Hematopoietic multipotent progenitor cell treated with erythropoietin and hydrocortisone succinate and interleukin-3 and kit ligand, for 4 days (in vitro differentiated cells): ENCODE measurements at places on chromosomes 13 and 19.
A peak's percentile ranks its signal among the peaks of the same experiment; 100 is the strongest.

DNA sequence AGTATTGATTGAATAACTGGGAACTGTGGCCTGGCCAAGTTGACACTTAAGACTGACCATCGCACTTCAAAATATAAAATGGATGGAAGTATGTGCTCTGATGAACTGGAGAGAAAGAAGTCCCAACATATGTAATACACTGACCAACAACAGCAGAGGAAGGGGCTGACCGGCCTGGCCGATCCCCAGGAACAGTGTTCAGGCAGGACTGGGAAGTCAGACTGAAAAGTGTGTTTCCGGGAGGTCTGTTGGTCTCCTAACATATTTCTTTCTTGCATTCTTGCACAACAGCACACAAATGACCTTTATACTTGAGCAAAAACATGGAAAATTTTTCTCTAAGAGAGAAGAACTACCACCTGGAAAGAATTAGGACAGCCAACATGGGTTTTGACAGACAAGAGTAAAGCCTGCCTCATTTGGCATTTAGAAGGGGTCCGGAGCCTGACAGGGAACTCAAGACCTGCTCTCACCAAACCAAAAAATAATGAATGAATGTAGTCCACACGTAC is 297.8 kb downstream of the OXGR1 start:
- DNase-seq, result no peak

DNA sequence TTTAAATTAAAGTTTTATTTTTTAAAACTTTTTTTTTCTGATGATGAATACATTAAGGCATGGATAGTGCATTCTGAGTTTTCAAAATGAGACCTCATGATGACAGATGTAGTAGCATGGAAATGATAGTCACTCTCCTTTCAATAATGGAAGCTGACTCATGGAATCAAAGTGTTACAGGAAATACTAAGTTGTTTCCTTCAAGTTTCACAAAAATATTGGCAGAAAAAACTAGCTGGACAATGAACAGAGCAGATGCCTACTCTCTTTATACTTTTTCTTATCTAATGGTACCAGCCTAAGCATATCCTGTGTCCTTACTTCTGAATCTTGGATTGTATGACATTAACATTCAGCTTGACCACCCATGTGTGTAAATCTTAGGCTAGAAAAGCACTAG is 1337.3 kb downstream of the PCDH9 start:
- DNase-seq, result no peak

DNA sequence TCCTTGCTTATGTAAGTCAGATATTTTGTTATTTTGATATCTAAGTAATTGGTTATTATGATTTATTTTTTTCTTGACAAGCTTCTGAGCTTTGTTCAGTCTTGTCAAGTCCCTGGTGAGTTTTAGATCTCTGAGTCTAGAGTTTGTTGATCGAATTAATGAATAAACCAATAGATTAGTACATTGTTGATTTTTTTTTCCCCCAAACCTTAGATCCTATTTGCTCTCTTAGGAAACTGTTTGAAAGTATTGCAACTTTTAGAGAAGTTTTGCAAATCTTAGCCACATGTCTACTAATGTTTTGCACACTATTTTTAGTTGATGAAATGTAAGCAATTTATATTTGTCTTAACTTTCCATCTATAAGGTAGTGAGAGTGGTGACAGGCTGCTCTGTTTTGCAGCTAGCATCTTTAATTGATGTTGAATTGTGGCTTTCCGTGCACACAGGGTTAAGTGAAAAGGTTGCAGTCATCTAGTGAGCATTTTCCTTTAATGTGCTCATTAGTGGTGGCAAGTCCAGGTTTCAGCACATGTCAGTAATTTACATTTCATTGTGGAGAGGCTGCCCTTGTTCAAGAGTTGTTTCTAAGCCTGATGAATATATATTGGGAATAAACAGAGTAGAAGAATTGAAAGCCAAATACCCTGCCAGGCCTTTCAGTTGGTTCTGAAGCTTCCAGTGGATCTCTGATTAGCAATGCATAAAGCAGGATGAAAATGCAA is 86.3 kb downstream of the PCCA start:
- no peak for DNase-seq

DNA sequence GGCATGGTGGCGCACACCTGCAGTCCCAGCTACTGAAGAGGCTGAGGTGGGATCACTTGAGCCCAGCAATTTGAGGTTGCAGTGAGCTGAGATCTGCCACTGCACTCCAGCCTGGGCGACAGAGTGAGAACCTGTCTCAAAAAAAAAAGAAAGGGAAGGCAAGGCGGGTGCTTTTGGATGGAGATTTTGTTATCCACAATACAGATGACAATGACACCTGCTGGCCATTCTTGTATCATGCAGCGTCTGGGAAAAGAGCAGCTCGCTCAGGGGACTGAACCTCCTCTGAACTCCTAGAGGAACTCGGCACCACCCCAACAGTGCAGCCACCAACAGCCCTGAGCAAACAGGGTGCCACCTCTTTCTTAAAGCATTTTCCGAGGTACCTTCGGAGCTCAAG is 22.8 kb downstream of the HAUS8 start:
- peak; percentile 66 for DNase-seq

DNA sequence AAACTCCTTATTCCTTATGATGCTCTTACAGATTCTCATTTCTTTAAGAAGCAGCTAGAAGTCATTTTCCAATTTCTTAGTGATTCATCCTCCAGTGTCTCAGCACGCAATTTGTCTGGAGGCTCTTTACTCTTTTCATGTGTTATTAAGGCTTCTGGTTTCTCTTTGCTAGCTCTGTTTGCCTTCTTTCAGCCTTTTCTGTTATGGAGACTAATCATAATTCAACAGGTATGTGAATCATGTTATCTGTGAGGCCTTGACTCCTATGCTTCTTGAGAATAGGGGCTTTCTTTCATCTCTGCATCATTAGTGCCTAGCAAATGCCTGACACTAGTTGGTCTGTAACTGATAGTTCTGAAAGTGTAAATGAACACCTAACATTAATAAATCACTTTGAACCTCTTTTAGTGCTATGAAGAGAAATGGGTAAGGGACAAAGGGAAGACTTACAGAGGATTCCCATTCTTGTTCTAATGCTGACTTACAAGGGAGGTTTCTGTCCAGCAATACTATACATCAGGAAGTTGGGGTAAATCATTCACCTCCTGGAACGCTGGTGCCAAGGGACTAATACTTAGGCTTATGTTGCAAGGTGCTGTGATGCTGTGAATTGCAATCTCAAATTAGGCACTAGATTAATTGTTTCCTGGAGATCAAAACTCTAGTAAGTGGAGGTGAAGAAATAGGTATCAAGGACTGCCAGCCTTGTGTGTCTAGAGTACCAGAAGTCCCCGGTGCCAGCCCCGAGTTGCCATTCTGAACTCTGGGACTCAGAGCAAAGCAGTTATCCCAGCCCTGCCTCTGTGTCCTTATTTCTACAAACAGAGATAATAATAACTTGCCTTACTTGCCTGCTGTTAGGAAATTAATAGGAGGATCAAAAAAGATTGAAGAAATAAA is 265.6 kb downstream of the DCLK1 start:
- no peak for DNase-seq

DNA sequence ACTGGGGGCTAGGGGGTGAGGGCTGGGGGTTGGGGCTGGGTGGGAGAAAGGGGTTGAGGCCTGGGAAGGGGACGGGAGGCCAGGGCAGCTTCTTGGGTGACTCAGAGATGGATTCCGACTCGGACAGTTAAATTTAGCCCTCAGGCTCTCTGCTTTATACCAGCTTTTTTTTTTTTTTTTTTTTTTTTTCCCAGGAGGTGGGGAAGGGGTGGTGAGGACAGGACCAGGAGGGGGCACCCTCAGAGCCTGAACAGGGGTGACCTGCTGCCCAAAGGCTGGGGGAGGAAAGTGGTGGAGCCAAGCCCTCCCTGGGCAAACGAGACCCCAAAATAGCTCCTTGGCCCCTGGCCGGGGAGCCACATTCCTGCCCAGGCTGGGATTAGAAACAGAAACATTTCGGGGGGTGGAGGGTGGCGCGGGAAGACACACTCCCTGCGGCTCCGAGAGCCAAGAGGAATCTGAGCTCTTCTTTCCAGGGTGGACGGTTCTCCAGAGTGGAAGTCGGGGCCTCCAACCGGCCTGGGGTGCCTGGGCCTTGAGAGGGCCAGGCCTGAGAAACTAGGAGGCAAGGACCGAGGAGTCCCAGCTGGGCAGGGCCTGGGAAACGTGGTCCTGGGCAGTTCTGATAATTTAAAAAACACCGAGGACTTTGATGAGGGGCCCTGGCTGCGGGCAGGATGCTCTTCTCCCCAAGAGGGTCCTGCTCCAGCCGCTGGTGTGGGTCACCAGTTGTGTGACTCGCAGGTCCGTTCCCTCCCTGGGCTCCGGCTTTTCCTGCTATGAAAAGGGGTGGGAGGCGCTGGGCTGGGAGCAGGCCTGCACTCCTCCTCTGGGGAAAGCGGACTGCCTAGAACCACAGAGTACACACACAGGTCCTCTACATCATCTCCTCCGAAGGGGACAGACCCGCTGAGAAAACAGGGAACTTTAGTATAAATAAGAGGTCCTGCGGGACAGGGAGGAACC is 813 bp upstream of the DMPK start:
- DNase-seq, result no peak

- DNase-seq, result no peak
These were observed 119.3 kb downstream of the IRS2 start for GRCh38 chr13:109667056-109667455.
